ENCODE measurements at places on chromosomes 3 and 15.

DNA sequence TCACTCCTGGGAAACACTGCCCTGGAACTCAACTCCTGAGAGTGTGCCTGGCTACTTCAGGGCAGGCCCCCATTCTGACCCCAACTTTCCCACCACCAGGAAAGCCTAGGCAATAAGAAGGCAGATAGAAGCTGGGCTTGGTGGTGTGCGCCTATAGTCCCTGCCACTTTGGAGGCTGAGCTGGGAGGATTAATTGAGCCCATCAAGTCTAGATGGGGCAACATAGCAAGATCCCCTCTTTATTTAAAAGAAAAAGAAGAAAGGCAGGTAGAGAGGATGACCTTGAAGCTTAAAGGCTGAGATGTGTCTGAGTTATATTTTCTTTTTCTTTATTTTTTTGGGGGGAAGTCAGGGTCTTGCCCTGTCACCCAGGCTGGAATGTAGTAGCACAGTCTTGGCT, 4.2 kb upstream of the RBPMS2 start:
- DNase-seq, result no peak

GRCh38 chr15:32991619-32992111, 202.8 kb downstream of the FMN1 start:
- DNase-seq, result no peak

- no peak for DNase-seq
Measured at GRCh38 chr3:45817831-45818522, 21.6 kb upstream of the SLC6A20 start.

DNA sequence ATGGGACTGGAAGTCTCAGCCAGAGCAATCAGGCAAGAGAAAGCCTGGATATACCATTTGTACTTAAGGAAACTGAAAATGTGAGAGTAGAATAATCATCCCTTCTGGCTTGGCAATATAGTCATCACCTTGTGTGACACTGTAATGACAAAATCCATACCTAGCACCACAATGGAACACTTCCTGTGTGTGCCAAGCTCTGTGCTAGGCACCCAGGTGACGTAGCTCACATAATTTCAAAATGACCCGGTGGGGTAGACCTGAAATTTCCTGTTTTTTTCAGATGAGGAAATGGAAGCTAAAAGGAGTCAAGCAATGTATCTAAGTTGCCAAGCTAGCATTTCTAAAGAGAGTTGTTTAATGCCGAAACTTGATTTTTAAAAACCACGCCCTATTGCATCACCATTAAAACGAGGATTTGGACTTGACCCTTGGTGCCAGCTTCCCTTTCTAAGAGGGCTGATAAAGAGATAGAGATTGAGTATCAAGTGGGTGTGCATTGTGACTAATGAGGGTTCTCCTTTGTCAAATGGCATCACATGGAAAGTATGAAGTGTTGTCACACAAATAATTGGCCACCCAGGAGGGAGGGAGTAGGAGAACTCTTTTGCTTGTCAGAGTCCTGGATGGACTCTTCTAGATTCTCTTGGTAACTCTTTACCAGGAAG, 141.3 kb upstream of the PDZRN3 start:
- no peak for DNase-seq

DNA sequence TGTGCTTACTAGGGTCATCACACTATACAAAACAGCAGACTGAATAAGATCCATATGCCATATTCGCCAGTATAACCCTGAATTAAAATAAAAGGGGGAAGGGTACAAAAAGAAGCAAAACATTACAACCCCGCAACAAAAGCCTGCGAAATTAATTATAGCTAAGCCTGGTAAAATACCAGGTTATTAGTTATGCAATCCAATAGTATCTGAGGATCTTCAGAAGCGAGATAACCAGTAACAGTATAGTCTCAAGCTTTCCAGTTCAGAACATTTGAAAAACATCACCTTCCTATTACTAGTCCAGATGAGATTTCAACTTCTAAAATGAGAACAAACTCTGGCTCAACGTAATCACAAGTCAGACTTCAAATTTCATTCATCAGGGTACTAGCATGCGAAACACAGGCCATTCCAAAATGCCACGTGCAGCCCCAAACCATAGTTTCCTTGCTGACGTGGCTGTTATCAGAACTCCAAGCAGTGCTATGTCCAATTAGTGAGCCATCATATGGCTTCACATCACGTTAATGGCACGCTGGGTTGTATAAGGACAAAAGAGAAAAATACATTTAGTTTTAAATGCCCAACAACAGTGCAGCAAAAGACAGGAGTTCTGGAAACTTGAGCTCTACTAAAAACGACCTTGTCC, 1.1 kb downstream of the SSR3 start:
- DNase-seq, result no peak

DNA sequence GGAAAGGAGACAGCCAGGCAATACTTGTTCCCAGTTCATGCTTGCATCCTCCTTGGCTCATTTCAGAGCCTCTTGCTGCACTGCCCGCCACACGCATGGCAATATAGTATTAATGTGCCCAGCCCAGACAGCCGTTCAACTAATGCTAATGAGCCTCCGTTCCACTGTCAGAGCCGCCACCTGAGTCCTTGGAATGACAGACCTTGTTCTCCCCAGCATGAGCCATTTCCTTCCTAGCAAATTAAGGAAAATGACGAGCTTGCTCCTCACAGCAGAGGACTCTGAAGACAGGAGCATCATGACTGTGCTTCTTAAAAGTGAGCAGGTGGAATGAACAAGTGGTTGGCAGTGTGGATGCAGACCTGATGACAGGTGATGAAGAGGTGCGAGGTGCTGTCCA, 10.8 kb upstream of the LRRC15 start:
- no peak for DNase-seq
